ENCODE measurements at places on chromosomes 2 and 18.
A peak's percentile ranks its signal among the peaks of the same experiment; 100 is the strongest.

DNA sequence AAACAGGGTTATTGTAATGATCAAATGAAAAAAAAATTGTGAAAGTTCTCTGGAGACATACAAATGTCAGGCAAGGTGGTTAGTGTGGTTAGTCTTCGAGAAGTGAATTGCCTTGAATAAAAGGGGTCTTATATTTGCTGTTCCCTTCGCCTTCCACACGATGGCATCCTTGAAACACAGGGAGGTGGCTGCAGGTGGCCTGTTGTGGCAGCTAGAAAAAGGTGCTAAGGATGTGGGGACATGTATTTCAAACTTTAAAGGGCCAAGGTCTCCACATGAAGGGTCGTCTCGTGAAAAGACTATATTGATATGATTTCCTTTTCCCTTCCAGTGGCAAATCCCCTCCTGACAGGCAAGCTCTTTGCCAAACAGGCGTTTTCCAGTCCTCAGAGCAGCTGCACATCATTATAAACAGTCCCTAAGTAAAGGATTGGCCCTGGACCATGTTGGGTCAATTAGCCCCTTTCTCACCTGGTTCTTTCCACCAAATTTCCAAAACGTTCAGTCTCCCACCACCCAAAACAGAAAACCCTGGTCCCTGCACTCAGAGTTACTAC is 68.5 kb downstream of the COPS8 start:
- DNase-seq, result peak; percentile 35

DNA sequence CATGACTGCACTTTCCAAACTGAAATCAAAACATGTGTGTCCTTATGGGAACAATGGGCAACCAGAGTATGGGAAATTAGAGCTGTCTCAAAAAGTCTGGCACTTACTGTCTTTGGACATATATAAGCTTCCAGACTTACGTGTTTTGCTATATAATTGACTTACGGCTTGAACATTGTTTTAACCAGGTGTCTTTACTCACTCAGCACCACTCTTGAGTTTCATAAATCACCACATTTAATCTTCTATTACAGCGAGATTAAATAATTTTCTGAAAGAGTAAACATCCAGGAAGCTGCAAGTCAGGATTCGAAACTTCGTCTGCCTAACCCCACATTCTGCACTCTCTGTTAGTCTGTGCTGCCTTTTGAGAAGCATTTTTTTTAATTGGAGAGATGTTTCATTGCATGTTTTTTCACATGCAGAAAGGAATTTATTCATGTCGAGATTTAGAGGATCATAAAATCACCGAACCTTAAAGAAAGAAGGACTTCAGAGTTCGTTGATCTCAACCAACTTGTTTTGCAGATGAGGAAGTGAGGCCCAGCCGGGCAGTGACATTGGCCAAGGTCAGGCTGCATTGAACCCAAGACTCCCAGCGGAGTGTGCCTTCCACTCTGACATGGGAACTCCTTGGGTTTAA is 137.3 kb downstream of the SETBP1 start:
- DNase-seq, result no peak

GRCh38 chr2:37464067-37464466 is 119.6 kb downstream of the QPCT start:
- DNase-seq, result no peak

DNA sequence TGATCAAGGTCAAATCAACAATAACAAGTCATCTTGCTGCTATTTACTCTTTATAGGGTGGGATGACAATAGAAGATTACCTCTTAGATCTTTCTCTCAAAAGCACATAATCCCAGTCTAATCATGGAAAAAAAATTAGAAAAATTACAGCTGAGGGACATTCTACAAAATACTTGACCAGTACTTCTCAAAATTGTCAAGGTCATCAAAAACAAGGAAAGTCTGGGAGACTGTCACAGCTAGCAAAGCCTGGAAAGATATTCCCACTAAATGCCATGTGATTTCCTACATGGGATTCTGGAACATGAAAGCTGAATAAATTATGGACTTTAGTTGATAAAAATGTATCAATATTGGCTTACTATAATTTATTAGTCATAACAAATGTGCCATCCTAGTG is 276.2 kb downstream of the RNF144A start:
- DNase-seq, result no peak

GRCh38 chr18:79640875-79641274 is 38.7 kb upstream of the CTDP1 start:
- DNase-seq, result no peak

Measured in SK-N-MC (cell line).